Right lung (tissue), 10 donors: ENCODE measurements at places on chromosomes 13 and 19. TPM values are rescaled to one million over a fixed set of nuclear protein-coding genes. Genes with fewer than 3 reads are reported as not detected.

The ZNF836 gene
- 14.8 TPM for polyA plus RNA-seq

The CCL25 gene
- 0.45 TPM for polyA plus RNA-seq

The ZNF296 gene
- 1.2 TPM for polyA plus RNA-seq

The UBE2L5 gene
- polyA plus RNA-seq: 0.35 TPM

The GRK1 gene
- 0.99 TPM for polyA plus RNA-seq

The UCHL3 gene
- 22.3 TPM for polyA plus RNA-seq

The KLC3 gene
- 1.2 TPM for polyA plus RNA-seq

The SBK3 gene
- polyA plus RNA-seq: 1.2 TPM

The FREM2 gene
- 41.9 TPM for polyA plus RNA-seq

The ZNF525 gene
- polyA plus RNA-seq: 17.2 TPM

The GPR4 gene
- polyA plus RNA-seq: 2.5 TPM

The ATG4D gene
- polyA plus RNA-seq: 21.3 TPM

The SLC7A10 gene
- 0.34 TPM for polyA plus RNA-seq

The ZNF524 gene
- polyA plus RNA-seq: 6.1 TPM

The PAN3 gene
- polyA plus RNA-seq: 38.9 TPM

The SMIM7 gene
- 95.7 TPM for polyA plus RNA-seq

The CLIP3 gene
- polyA plus RNA-seq: 31.9 TPM

The NLRP13 gene
- polyA plus RNA-seq: not detected

The SLC6A16 gene
- polyA plus RNA-seq: 5.3 TPM

The OR7A5 gene
- polyA plus RNA-seq: not detected

The ZNF132 gene
- polyA plus RNA-seq: 11.3 TPM

The ARL11 gene
- 0.58 TPM for polyA plus RNA-seq

The ZNF728 gene
- polyA plus RNA-seq: 0.14 TPM

The ANKRD24 gene
- 1.1 TPM for polyA plus RNA-seq

The ZNF428 gene
- polyA plus RNA-seq: 72.8 TPM

The CERS4 gene
- polyA plus RNA-seq: 59.8 TPM

The TSSK6 gene
- polyA plus RNA-seq: 0.69 TPM

The SIGLEC11 gene
- polyA plus RNA-seq: 0.48 TPM

The SPACA4 gene
- 0.37 TPM for polyA plus RNA-seq

The ZNF682 gene
- 21.4 TPM for polyA plus RNA-seq

The VN1R4 gene
- polyA plus RNA-seq: not detected

The KLK3 gene
- not detected for polyA plus RNA-seq

The GRIN2D gene
- 0.40 TPM for polyA plus RNA-seq

The OXGR1 gene
- polyA plus RNA-seq: 0.27 TPM

The ZGLP1 gene
- 12.8 TPM for polyA plus RNA-seq

The ICAM4 gene
- polyA plus RNA-seq: 15.8 TPM

The MCF2L gene
- polyA plus RNA-seq: 23.3 TPM

The SCN1B gene
- 0.69 TPM for polyA plus RNA-seq

The ZNF71 gene
- 8.3 TPM for polyA plus RNA-seq

The KLK4 gene
- polyA plus RNA-seq: not detected
